NCI-H524 treated with DMSO at 0.1 percent for 48 hours (cell line): ENCODE measurements at places on chromosomes 3 and 15.

GRCh38 chr3:150931745-150932144, 26.5 kb upstream of the MINDY4B start:
- DNase-seq: no peak

GRCh38 chr3:115761927-115762305, 138.6 kb downstream of the GAP43 start:
- peak; percentile 14 for DNase-seq

- no peak for DNase-seq
Observed at GRCh38 chr3:190360228-190360627, 27.7 kb upstream of the CLDN16 start.

GRCh38 chr3:179276001-179276400, 25.1 kb upstream of the KCNMB3 start:
- DNase-seq: no peak

GRCh38 chr3:45890405-45890804, 4.1 kb downstream of the CCR9 start:
- no peak for DNase-seq

- DNase-seq: peak; percentile 87
Observed at GRCh38 chr3:63128380-63128779, 149.7 kb upstream of the SYNPR start.

- DNase-seq: no peak
Observed at GRCh38 chr15:77622209-77622933, 10.3 kb downstream of the LINGO1 start.

- DNase-seq: no peak
Observed at GRCh38 chr3:153356908-153357307, 194.9 kb downstream of the RAP2B start.

- no peak for DNase-seq
Observed at GRCh38 chr3:38579141-38579540, 70.3 kb downstream of the SCN5A start.

- no peak for DNase-seq
Observed at GRCh38 chr3:27625864-27626263, 96.3 kb downstream of the EOMES start.

GRCh38 chr3:150407808-150408220, 284 bp upstream of the TSC22D2 start:
- DNase-seq: peak; percentile 76

DNA sequence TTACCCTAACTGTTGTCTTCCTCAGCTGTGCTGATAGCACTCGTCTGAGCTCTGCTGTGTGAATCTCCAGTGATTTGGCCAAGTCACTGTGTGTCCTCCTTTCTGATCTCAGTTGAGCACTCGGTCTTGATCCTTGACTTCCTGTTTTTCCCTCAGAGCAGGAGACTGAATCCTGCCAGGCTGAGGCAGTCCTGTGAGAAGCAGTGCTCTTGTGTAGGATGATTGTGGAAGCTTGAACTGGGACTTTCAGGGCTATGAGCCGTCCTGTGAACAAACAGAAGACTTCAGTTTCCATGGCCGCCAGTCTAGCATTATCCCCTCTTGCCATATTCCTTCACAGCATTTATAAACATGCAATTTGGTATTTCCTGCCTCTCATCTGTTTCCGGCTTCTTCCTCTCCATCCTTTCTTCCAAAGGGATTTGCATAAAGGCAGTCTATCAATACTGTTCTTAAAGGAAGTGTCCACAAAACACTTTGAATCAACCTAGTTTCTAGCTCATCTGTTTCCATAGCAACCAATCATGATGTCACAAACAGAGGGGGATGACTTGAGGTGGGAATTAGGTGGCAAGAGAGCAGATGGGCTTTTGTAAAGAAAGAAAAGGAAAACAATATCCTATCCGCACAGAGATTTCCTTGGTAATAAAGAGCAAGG, 237.2 kb downstream of the AGBL1 start:
- DNase-seq: no peak

GRCh38 chr3:120281261-120281660, 3.8 kb downstream of the GPR156 start:
- DNase-seq: peak; percentile 65

- no peak for DNase-seq
Observed at GRCh38 chr3:42755681-42756578, 17.1 kb downstream of the CCDC13 start.

DNA sequence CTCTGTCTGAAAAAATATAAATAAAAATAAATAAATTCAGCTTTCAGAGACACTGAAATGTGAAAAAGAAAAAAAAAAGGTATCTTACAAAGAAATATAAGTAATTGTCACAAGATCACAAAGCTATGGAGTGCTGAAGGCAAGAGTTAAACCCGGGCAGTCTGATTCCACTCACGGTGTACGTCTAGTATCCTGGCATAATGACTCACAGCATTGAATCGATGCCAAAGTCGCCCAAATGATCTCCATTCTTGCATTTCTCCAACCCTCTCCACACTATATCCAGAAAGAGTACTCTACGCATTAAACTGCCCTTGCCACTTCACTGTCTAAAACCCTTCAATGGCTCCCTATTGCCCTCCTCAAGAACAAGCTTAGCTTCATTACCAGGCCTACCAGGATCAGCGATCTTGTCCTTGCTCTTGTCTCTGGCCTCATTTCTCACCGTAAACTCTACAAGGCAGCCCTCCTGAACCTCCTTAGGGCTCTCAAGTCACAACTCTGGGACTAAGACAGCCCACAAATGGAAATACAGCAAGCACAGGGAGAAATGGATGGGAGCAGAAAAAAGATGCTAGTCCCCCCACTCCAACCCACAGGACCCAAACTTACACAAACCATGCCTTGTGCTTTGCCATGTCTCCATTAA, 7.7 kb downstream of the SUCLG2 start:
- DNase-seq: no peak

DNA sequence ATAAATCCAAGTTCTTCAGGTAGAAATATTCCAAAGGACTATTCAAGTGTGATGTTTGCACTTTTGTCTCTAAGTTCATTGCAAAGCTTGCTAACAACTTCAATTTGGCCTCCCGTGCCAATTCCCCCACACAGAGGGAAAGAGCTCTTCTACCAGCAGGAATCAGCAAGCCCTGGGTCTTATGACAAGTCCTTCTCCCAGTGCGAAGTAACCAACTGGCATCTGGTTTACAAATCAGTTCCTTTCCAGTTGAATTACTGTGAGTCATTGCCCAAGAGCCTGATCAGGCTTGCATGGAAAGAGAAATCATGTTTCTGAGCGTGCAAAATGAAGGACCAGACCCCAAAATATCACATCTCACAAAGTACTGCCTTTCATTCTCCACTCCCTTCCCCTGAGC, 62.7 kb upstream of the SLCO3A1 start:
- no peak for DNase-seq

GRCh38 chr3:141380279-141380678, 12.0 kb downstream of the ZBTB38 start:
- DNase-seq: no peak

- no peak for DNase-seq
Observed at GRCh38 chr3:193686665-193687483, 93.9 kb downstream of the OPA1 start.

DNA sequence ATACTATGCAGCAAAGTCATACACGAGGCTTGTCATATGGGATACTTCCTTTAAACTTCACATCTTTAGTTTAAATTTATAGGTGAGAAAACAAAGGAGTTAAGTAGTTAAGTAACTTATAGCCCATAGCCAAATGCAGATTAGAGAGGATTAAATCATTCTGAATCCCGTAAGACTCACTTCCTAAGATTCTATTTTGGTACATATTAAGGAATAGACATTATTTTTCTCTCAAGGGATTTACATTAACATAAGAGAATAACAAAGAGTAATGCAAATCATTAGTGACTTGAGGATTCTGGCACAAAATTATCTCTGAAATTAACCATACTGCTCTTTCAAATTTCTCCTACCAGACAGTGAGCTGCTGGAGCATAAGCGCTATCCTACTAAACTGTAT, 747.4 kb upstream of the ARPP21 start:
- DNase-seq: no peak

- DNase-seq: no peak
Observed at GRCh38 chr3:23686519-23686918, 119.2 kb upstream of the UBE2E1 start.
